ENCODE measurements at places on chromosomes 12 and 14.

DNA sequence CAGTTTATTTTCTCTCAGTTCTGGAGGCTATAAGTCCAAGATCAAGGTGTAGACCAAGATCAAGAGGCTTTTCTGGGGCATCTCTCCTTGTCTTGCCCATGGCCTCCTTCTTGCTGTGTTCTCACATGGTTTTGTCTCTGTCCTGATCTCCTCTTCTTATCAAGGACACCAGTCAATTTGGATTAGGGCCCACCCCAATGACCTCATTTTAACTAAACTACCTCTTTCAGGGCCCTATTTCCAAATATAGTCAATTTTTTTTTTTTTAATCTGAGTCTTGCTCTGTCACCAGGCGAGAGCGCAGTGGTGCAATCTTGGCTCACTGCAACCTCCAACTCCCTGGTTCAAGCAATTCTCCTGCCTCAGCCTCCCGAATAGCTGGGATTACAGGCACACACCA lies 50.8 kb downstream of the TSHR start:
- DNase-seq = no peak

DNA sequence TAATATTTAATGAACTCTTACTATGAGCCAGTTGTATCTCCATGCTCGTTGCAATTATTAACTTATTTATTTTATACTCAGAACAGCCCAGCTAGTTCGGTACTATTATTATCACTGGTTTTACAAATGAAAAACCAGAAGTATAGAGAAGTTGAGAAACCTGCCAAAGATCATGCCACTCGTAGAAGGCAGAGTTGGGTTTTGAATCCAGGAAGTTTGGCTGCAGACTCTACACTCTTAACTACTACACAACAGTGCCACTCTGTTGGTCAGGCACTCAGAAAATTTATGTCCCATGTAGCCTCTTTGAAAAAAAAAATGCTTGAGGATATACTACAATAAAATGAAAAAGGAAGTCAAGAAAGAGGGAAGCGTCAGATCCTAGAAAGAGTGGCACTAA lies 71.5 kb upstream of the ARID2 start:
- DNase-seq = no peak

- DNase-seq = no peak
Measured at GRCh38 chr14:69876848-69877306, 2.3 kb upstream of the SMOC1 start.

GRCh38 chr14:68639758-68640574 lies 152.9 kb downstream of the ZFP36L1 start:
- no peak for DNase-seq

DNA sequence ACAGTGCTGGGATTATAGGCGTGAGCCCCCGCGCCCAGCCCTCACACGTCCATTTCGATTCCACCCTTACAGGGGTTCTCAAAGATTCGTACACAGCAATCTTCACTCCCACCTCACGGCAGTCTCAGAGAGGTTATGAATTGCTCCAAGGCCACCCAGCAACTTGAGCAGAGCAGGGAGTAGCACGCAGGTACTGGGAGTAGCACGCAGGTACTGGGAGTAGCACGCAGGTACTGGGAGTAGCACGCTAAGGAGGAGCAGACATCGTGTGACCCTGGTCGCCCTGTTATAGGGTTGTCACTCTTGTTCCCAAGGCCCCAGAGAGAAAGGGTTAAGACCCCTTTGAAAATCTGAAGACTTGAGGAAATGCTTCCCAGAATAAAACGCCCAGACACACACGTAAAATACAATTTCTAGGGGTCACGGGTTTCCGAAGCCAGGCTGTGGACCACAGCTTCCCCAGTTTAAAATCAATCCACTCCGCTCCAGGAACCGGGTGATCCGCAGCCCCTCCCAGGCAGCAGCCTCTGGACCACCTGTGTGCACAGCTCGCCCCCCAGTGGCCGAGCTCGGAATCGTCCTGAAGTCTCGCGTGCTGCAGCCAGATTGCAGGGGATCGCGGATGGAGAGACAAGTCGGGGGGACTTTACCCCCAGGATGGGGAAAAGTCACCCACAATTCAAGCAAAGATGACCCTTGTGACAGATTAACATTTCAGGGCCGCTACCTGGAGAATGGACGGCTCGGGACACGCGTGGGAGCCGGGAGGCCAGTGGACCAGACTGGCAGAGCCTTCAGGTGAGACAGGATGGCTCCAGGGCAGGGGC lies 92.0 kb downstream of the SCARB1 start:
- DNase-seq = peak; percentile 72

DNA sequence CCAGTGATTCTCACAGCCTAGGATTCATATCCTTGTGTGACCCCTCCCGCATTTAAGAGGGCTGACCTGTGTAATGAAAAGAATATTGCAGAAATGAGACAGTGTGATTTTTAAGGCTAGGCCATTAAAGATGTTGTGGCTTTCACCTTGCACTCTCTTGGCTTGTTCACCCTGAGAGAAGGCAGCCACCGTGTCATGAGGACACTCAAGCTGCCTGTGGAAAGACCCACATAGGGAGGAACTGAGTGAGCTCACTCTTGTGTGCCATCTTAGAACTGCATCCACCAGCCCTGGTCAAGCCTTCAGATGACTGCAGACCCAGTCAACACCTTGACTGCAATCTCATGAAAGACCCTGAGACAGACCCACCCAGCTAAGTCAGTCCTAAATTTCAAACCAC lies 46.3 kb upstream of the TMPO start:
- DNase-seq = no peak
